Foreskin fibroblast (primary cell): ENCODE measurements at places on chromosomes 5 and 9.

DNA sequence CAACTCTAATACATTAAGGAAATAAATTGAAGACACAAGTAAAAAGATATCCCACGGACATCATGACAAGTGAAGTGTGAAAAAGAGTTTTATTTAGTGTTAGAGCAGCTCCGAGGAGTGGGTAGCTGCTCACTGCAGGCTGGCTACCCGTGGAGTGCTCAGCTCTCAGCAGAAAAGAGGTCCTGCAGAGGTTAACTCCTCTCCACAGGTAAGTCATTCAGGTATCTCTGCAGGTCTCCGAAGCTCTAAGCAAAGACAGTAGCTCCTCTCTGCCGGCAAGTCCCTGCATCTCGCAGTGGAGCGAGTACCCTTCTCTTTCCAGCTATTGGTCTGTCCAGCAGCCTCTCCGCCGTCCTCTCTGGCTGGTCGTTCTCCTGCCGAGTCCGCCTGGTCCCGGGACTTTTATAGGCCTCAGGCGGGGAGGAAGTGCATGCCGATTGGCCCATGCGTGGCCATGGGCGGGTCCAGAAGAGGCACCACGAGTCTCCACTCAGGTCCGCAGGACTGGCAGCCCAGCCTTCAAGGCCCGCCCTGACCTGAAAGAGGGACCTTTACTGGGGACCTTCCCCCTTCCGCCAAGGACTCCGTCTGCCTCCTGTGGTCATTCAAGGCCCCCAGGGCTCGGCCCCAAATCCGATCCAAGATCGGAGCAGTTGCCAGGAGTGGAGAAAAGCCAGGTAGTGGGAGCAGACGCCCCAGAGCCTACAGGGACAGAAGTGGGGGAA, 29.9 kb downstream of the BTNL9 start:
- DNase-seq: no peak

DNA sequence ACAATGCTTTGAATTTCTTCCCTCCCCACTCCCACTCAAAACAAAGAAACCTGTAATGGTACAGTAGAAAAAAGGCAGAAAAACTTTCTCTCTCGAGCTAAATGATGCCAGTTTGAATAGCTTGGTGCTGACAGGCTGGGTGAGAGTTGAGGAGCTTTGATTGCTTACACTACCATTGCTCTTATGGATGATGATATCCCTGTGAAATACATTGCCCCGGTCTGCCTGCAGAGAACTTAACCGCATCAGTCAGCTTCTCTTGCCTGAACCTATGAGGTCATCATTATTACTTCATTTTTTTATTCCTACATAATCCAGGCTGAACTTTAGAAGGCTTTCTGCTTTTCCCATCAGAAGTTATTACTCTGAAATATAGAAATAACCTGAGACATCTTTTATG, 69.3 kb downstream of the ISL1 start:
- DNase-seq: no peak

DNA sequence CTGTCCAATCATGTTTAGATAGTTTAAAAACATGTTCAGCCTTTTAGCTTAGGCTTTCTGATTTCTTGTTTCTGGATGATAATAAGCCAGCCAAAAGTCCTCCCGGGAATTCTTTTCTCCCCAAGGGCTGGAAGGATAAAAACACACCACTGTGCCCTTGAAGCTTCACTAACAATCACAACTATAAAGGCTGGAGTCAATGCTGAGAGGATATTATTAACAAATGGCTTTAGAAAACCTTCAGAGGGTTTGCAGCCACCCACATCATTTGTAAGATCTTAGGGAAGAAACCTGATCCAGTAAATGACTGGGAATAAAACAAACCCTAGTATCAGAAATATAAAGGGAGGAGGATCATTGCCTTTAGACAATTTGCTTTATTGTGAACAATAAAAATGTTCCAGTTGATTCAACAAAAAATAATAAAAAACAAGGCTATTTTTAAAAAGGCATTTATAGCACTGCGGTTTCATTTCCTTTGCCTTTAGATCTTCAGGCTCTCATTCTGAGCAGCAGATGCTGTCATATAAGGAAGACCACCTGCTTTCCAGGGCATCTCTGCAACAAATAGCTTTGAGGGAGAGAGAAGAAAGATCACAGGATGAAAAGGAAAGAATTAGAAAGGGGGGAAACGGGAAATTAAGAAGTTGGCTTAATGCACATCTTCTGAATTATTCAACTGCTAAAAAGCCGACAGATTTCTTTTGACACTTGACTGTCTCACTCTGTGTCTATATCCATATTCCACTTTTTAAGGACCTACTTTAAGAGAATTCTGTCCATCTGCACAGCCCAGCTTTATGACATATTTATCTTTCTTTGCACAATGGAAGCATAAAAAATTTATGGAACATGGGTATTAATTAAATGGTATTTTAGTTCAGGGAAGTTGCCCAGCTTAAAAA, 277.2 kb upstream of the SLC24A2 start:
- peak; percentile 21 for DNase-seq

- DNase-seq: peak; percentile 5
Measured at GRCh38 chr5:7261049-7261448, 134.9 kb upstream of the ADCY2 start.

- DNase-seq: no peak
Measured at GRCh38 chr5:4734348-4734747, 405.8 kb upstream of the ADAMTS16 start.

GRCh38 chr5:157362982-157363381, 97.0 kb upstream of the NIPAL4 start:
- DNase-seq: no peak

GRCh38 chr9:126128494-126129142, 198.0 kb upstream of the MVB12B start:
- DNase-seq: no peak

DNA sequence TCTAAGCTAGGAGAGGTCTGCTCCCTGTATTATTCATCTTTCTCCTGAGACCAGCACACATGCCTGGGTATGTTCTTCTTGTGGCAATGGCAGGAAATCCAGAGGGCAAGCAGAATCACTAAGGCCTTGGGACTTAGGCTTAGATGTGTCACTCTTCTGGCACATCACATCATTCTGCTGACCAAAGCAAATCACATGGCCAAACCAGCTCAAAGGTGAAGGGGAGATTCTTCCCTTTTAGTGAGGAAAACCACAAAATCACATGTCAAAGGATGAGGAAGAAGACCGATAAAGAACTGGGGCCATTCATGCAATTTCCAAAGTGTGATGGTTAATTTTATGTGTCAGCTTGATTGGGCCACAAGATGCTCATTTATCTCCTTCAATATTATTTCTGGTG, 5.7 kb upstream of the AGGF1 start:
- no peak for DNase-seq

DNA sequence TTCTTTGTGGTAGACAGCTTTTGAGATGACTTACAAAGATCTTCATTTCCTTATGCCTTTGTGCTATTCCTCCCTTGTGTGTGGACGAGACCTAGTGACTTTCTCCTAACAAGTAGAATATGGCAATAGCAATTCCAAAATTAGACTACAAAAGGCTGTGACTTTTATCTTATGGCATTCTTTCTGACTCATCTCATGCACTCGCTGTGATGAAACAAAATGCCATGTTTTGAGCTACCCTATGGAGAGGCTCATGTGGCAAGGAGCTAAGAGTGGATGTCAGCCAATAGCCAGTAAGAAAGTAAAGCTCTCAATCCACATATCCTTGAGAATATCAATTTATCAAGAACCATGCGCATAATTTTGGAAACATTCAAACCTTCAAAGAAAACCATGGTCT, 380.5 kb upstream of the SMC2 start:
- no peak for DNase-seq

- no peak for DNase-seq
Measured at GRCh38 chr5:133265720-133266526, 214.1 kb downstream of the HSPA4 start.

- no peak for DNase-seq
Measured at GRCh38 chr5:56535347-56535746, 280.0 kb upstream of the MAP3K1 start.

DNA sequence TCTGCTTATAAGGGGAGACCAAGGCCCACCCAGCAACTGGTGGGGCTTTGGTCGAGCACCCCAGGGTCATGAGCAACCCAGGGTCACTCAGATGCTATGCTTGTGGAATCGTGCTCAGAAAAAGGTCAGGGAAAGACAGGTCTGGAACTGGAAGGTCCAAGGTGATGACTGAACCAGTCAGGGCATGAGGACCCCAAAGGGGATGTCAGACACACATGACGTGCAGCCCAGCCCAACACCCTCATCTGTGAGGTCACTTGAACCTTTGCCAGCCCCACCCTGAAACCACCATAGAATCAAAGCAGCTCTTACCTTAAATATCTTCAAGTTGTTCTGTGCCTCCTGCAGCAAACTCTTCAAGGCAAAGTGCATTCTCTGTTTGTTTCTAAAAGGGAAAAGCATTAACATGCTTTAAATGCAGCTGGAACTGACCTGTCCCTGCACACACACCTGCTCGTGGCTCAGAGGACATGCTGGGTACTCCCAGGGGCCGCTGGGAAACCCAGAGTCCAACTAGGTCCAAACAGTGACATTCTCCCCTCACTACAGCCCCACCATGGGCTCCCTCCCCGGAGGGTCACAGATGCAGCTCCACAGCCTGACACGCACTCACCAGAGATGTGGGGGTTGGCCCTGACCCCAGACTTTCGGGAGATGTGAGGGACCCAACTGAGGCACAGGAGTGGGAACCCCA, 29.4 kb downstream of the IPPK start:
- no peak for DNase-seq

DNA sequence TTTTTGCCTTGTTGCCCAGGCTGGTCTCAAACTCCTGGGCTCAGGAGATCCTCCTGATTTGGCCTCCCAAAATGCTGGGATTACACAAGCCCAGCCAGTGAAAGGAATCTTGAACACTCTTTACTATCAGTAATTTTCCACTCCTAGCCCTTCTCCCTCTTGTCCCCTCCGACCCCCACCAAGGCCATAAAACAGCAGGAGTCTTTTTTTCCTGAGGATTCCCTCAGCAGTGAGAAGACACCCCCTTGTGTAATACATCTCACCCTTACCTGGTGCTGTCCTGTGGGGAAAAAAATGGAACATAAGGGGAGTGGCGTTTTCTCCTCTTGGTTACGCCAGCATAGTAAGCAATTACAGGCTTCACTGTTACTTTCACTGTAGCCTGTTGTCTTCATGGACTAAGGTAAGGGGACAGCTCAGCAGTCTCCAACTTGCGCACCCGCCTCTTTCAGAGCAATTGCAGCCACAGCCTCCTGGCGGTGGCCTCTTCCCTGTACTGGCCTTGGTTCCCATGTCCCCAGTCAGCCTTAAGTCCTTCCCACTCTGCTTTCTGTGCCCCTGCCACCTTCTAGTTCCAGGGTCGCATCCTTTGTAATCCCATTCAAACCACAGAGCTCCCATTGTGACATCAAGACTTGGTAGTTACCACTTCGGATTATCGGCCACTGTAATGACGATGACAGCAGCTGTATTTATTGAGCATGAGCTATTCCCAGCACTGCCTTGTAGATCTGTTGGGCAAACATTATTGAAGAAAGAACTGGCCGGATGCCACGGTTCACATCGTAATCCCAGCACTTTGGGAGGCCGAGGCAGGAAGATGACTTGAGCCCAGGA, 10.0 kb downstream of the NAIF1 start:
- no peak for DNase-seq

DNA sequence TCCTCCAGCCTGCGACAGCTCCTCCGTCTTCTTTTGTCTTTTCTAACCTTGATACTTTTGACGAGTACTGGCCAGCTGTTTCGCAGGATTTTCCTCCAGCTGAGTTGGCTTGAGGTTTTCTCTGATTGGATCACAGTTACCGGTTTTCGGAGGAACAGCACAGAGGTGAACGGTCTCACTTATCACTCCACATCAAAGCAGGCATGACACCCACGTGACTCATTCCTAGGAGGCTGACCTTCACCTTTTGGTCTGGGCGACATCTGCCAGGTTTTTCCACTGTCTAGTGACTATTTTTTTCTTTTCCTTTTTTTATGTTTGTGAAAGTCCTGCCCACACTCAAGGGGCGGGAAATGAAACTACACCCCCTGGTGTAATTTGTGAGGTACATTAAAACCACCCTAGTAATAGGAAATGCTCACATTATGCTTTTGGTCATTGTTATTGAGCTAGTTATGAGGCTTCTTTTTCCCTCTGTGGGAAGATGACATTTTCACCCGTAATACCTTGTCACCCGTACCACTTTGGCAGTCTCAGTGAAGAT, 319.2 kb downstream of the GADD45G start:
- no peak for DNase-seq

DNA sequence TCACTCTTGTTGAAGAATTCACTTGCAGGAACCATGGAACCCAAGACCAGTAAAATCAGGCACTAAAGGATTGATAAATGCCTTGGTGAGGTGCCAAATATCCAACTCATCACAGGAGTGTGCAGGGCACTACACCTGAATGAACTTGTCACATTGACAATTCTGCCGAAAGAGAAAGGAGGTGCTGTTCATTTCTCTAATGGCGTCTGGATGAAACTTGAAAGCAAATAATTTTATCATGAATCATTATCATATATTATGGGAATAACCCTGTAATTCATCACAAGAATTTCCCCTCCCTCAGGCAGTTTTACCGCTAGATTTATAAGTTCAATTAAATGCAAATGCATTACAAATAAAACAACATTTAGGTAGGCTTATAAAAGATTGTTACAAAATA, 360.0 kb downstream of the GLIS3 start:
- DNase-seq: no peak
